ENCODE measurements at places on chromosomes 12 and 14.

DNA sequence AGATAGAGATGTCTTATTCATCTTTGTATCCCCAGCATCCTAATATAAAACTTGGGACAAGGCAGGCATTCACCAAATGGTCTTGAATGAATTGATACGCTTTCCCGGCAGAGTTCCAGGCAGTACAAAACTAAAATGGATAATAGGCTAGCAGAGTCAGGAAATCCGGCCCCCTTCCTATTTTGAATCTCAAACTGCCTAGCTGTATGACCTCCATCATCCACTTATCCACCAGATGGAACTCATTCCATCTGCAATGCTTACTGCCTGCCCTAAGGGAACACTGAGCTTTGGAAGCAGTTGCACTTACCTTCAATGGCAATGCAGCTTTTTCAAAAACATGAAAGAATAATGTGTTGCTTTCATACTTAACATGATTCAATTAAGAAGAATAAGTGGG, 43.4 kb downstream of the BDKRB1 start:
- no peak for DNase-seq

DNA sequence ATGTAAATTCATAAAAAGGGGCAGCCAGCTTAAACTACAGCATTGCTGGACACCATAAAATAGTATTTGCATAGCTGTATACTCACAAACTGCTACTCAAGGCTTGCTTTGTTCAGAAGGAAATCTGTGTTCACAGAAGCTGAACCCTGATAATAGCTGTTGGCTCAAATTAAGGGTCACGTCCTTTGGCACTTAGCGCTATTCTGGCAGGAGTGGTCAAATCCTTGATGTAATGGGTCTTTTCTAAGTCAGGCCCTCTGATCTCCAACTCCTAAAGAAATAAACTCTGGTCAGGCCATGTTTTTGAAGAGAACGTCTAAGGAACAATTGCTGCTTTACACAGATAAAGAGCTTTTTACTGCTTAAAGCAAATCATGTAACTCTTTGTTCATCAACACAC, 12.8 kb upstream of the PSMA6 start:
- no peak for DNase-seq

DNA sequence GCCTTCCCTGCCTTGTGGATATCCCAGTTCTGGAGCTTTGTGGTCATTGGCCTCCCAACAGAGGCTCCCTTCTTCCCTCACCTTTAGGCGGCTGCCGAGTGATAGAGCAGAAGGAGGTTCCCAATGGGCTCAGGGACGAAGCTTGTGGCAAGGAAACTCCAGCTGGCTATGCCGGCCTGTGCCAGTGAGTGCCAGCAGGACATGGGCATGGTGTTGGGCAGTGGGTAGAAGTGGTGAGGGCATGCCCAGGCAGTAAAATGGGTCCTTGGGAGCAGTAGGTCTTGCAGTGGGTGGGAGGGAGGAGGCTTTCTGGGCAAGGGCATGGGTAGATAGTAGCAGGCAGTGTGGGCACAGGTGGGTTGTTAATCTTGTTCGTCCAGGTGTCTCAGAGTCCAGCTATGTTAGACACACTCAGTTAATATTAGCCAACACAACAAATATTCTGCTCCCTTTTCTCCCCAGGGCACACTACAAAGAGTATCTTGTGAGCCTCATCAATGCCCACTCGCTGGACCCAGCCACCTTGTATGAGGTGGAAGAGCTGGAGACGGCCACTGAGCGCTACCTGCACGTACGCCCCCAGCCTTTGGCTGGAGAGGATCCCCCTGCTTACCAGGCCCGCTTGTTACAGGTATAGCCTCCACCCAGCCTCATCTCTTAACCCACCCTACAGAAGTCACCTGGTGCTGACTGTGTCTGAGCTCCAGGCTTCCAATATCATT, 1.1 kb upstream of the IRF9 start:
- DNase-seq = no peak

- no peak for DNase-seq
Observed at GRCh38 chr12:2283916-2284315, 231.1 kb downstream of the CACNA1C start.

DNA sequence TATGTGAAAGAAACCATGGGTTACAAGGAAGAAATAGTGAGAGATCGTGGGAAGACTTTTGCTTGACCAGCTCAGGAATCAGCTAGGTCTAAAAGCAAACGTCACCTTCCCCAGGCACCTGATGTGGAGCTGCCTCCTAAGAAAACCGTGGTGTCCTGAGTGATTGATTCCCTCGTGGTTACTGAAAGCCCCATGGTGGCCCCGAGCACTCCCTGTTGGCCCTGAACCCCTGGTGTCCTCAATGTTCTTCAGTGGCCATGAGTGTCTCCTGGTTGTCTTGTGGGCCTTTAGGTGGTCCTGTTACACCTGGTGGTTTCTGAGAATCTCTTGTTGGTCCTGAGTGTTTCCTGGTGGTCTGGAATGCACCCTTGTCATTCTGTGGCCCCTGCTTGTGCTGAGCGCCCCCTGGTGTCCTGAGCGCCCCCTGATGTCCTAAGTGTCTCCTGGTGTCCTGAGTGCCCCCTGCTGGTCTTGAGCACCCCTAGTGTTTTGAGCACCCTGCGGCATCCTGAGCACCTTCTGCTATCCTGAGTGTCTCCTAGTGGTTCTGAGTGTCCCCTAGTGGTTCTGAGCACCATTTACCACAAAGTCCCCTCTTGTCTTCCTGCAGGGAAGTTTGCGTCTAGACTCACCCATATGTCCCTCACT, 518.7 kb downstream of the TMEM121 start:
- DNase-seq = peak; percentile 86
